ENCODE measurements at places on chromosomes 5 and 9.

- no peak for DNase-seq
Measured at GRCh38 chr5:31731710-31732301, 92.9 kb downstream of the PDZD2 start.

DNA sequence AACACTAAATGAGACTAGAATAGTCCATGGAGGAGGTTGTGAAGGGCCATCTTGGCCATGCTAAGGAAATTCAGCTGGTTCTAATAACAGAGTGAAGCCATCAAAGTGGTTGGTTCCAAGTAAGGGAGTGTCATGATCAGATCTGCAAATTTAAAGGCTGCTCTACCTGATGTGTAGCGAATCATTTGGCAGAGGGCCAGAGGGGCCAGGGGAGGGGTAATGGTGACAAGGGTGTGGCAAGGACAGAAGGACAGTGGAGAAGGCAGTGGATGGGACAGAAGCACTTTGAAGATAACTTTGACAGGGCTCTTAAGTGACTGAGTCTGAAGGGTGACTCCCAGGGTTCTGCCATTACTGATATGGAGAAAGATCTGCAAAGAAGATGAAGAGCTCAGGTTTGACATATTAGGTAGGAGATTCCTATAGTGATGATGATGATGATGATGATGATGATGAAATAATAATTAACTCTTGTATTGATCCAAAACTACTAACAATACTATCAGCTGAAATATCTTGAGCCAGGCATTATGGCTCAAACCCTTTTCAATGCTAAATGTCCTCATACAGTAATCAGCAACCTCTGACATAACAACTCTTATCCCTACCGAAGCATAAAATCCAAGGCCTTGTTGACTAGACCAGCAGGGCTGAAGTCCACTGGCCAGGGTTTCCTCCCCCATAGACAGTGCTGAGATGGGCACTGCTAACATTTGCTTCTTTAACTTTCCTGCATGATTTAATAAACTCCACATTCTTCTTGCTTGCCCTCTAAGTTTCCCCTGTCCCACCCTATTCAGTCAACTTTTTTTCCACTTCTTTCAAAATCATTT, 20.0 kb downstream of the KIAA1191 start:
- DNase-seq: no peak

DNA sequence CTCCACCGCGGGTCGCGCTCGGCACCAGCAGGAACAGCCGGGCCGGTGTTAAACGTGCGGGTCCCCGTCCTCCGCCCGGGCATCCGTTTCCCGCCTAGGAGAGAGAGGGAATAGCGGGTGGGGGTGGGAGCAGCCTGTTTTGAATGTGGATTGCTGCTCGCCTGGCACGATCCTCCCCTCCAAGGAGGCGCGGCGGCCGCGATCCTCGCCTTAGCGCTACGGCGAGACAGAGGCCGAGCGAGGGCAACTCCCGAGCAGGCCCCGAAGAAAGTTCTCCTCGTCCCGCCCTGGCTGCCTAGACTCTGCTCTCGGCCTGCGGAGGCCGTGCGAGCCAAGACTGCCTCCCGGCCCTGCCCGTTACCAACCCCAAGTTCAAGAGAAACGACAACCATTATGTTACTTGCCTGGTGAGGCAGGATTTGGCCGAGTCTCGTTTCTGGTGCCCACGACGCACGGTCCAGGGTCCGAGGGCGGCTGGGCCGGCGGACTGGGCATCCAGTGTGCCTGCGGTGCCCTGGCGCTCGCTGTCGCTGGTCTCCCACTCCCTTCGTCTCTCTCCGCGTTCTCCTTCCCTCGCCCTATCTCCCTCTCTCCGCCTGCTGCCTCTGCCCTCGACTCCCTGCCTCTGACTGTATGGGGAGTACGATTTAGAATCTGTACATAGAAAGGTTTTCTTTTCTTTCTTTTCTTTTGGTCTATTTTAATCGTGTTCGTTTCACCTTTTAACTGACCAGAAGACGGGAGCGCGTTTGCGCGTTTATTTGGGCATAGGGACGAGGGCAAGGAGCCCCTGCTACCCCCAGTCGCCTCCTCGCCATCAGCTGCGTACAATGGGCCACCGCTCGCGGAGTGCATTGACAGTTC, 724 bp downstream of the NR2F1-AS1 start:
- DNase-seq: no peak

GRCh38 chr9:7639471-7639870, 160.1 kb downstream of the DMAC1 start:
- DNase-seq: no peak

GRCh38 chr9:106941916-106942315, 79.0 kb downstream of the ZNF462 start:
- DNase-seq: no peak

DNA sequence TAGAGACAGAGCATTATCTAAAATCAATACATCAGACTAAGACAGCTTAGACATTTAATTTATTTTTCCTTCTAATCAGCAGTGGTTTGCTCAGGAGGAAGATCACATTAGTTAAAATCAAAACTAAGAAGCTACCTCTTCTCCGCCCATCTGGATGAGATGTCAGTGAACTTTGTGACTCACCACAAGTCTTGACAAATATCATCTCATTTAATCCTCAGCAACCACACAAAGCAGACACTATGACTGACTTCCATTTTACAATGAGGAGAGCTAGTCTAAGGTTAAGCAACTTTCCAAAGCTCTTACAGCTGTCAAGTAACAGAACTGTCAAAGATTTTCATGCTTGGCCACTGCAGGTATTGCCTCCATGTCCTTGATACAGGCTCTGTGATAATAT, 289.5 kb downstream of the DEPDC1B start:
- DNase-seq: no peak

GRCh38 chr9:36985769-36986467, 48.1 kb downstream of the PAX5 start:
- DNase-seq: no peak

DNA sequence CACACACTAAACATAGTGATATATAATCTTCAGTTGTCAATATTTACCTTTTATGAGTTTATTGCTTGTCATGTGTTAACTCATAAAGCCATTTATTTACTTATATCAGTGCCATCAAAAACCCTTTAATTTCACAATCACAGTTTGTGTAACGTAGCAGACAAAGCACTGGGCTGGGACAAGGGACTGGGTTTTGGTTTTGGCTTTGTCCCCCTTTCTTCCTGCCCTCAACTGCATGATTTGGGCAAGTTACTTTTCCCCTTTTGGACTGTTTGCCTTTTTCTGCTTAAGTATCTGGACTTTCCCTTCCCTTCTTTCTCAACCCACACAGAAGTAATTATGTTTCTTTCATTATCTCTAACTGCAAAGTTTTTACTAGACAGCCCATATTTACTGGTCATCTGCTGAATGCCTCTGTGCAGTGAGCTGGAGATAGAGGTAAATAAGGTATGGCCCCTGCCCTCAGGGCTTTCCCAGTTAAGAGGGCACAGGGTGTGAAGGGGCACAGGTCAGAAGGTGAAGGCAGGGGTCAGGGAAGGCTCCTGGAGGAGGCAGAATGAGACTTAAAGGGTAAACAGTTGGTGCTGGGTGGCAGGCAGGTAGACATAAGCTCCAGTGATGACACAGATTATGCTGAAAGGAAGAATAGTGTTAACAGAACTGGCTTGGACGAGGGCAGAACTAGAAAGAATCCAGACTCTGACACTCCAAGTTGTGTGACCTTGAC, 14.8 kb upstream of the NR3C1 start:
- no peak for DNase-seq

- no peak for DNase-seq
Measured at GRCh38 chr9:90600029-90600428, 42.6 kb downstream of the DIRAS2 start.

DNA sequence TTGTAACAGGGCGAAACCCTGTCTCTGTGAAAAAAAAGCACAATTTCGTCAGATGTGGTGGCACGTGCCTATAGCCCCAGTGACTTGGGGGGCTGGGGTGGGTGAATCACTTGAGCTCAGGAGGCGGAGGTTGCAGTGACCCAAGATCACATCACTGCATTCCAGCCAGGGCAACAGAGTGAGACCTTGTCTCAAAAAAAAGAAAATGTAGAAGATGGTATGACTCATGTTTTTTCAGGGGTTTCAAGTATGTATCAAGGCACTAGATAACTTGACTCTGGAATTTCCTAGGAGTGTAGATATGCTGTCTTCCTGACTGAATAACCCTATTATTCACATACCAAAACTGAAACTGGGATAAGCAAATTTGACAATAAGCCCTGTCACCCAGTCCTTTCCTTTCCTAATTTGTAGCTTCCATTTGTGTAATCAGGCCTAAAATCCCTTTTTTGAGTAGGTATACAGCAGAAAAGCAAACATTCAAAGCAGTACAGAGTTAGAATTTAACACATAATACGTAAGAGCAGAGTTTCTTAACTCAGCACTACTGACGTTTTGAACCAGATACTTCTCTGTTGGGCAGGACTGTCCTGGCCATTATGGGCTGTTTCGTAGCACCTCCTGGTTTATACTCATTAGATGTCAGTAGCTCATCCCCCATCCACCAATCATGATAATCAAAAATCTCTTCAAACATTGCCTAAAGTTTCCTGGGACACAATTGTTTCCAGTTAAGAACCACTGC, 17.3 kb upstream of the ANKRD18B start:
- DNase-seq: no peak

- DNase-seq: no peak
Measured at GRCh38 chr5:161406880-161407279, 139.6 kb downstream of the GABRB2 start.

GRCh38 chr5:14064841-14065240, 78.3 kb upstream of the TRIO start:
- no peak for DNase-seq

- no peak for DNase-seq
Measured at GRCh38 chr5:110377943-110378342, 348.5 kb downstream of the TMEM232 start.

- DNase-seq: no peak
Measured at GRCh38 chr9:83307066-83307724, 231.0 kb downstream of the FRMD3 start.

GRCh38 chr9:87193151-87193550, 245.8 kb upstream of the GAS1 start:
- DNase-seq: no peak

GRCh38 chr9:94079236-94079635, 5.0 kb upstream of the PTPDC1 start:
- no peak for DNase-seq

- no peak for DNase-seq
Measured at GRCh38 chr5:107402434-107403227, 268.1 kb downstream of the EFNA5 start.

- DNase-seq: no peak
Measured at GRCh38 chr5:61603211-61603908, 271.3 kb downstream of the ZSWIM6 start.

DNA sequence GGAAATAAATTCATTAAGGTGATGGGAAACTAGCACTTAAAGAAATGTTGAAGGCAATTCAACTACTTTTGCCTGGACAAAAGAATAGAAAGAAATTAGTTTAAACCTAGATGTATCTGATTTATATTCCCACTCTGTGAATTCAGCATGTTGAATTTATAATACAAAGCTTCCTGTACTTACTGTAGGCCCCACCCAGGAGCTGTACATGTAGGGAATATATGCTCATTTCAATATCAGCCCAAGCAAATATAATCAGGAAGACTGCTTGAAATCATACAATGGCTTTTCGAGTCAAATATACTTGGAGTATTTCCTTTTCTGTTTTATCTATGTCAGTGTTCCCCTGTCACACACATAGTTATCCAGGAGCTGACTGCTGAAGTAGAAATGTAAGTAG, 102.1 kb downstream of the OTULIN start:
- no peak for DNase-seq

DNA sequence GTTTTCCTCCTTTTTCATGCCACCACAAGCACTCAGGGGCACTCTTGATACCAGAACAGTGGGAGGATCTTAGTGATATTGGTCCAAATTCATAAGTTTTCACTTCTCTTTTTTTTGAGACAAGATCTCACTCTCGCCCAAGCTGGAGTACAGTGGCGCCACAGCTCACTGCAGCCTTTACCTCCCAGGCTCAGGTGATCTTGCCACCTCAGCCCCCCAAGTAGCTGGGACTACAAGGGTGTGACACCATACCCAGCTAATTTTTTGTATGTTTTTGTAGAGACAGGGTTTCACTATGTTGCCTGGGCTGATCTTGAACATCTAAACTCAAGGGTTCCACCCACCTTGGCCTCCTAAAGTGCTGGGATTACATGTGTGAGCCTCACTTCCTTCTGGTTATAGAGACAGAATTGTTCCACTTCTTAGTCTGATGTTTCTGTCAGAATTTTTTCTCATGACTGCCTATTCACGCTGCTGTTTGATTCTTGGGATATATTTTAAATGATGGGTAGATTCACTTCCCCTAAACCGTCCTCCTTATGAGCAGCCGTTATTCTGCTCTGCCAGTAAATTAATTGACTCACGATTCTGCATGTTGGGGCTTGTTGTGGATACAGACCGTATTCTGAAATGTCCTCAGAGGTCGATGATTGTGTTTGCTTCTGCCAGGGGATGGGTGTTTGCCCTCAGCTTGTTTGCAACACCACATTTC, 30.8 kb downstream of the MTAP start:
- DNase-seq: no peak

DNA sequence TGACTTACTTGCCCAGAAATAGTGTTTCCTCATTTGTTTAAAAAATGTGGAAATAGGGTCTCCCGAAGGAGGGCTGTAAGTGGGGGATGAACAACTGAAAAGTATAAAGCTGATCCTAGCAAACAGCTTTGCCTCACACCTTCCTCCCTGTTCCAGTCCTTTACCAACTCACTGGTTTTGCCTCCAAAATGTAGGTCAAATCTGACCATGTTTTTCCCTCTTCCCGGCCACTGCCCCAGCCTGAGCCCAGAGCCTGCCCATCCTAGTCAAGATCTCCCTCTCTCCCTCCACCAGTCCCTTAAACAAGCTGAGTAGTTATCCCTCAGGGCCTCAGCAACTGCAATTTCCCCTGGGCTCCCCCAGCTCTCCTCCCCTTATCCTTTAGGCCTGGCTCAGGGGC, 82.4 kb upstream of the FBXW11 start:
- no peak for DNase-seq

GRCh38 chr5:83636156-83636555, 84.5 kb downstream of the HAPLN1 start:
- no peak for DNase-seq
